Inflammatory macrophage (primary cell): ENCODE measurements at places on chromosomes 3 and 15.

- DNase-seq: no peak
Measured at GRCh38 chr15:31235311-31236183, 91.1 kb upstream of the KLF13 start.

GRCh38 chr15:84832448-84833040 is 15.4 kb downstream of the ALPK3 start:
- no peak for DNase-seq

DNA sequence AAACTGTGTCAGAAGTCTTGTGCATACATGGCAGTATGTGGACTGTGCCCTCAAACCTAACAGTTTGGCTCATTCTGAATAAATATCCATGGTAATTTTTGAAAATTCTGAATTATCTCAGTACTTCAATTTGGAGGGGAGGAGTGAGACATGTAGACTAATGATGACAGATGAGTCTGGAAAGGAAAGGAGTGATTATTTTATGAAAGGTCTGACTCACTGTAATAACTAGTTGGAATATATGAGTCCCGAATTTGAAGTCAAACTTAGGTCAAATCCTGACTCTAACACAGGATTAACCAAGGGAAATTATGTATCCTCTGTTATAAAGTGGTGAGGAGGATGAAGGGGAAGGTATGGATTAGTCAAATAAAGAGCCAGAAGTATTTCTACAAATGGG is 38.6 kb downstream of the SUCNR1 start:
- no peak for DNase-seq

- DNase-seq: no peak
Measured at GRCh38 chr15:42080919-42081830, 13.2 kb downstream of the PLA2G4D start.

DNA sequence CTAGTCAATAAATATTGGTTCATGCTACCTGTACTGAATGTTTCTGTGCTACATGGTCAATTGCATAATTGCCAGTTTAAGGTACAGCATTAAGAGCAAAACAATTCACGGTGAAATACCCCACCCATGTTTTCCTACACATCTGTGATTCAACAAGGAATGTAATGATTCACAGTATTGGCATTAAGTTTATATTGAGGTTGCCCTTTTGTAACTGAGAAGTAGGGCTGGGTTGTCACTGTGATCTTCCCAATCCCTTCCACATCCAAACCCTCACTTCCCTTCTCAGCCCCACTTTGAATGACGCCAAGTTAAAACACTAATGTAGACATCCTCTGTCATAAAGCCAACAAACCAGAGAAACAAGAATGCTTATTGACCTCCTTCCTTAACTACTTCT is 112.0 kb upstream of the TJP1 start:
- no peak for DNase-seq

GRCh38 chr15:92608866-92609700 is 46.5 kb downstream of the FAM174B start:
- DNase-seq: no peak

- no peak for DNase-seq
Measured at GRCh38 chr15:52180196-52180835, 10.9 kb downstream of the GNB5 start.

- DNase-seq: peak; percentile 63
Measured at GRCh38 chr15:41971089-41971894, 1.1 kb downstream of the EHD4 start.

DNA sequence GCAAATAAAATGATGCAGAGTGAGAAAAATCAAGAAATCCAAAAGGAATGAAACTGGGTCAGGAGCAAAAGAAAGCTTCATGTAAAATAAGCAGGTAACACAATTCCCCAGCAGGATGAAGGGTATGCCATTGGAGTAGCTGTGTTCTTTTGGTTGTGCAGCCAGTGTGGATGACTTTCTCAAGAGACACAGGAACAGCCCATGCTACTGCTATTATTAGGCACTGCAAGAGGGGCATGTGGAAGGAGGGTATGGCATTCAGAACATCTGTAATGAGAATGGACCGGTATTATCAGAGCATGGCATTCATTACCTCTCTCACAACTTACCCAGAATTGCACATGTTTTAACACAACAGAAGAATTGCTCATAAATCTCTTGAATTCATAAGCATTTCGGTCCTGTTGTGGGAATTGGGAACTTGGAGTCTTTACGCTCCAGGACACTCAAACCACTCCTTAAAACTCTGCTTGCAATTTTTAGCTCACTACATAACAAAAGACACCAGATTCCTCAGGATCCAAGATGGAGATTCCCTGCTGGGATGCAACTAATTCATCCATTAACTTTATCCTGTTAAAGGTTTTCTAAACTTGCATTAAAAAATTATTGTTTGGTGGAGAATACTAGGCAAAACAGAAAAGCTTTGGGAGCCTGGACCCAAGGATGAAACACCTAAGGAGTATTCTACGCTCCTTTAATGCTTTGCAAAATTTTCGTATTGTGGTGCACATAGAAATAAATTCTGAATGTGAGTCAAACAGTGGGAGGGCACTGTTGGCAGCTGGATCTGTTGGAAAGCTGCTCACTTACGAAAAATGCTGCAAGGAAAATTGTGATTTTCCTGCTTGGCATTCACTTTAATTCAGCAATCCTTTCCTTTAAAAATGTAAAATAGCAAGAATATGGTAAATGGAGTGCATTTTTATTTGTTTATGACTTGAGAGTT is 34.6 kb upstream of the CDIN1 start:
- no peak for DNase-seq

DNA sequence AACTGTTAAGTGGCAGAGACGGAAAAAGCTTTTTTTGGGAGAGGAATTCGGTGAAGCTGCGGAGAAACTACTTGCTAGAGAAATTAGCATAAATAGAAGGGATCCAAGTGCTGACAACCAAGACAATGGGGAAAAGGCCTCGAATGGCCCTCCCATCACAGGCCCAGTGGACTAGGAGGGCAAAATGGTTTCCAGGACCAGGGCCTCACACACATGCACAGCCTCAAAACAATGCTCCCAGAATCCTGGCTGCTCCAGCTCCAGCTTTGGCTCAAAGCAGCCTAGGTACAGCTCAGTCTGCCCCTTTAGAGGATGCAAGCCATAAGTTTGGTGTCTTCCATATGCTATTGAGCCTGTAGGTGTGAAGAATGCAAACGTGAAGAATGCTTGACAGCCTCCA is 388.2 kb downstream of the OTOL1 start:
- DNase-seq: no peak

- no peak for DNase-seq
Measured at GRCh38 chr3:143482106-143483088, 362.8 kb downstream of the CHST2 start.

DNA sequence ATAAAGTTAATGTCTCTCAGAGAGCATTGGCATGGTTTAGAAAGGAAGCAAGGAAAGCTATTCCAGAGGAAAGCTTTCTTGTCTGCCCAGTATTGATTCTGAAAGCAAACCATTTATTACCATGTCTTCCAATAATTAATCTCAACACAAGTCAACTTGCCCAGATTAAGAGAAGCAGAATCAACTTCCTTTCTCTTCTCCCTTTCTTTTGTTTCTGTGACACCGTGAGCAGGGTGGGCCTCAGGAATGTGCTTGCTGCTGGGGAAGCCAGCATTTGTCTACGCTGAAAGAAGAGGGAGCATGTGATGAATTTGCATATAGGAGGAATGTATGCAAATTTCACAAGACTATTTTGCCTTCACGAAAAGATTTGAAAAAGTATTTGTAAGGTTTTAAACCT is 368.6 kb upstream of the ROPN1 start:
- no peak for DNase-seq

GRCh38 chr3:16337856-16338540 is 73.0 kb downstream of the OXNAD1 start:
- DNase-seq: peak; percentile 29

- DNase-seq: peak; percentile 19
Measured at GRCh38 chr3:30611613-30612436, 5.4 kb downstream of the TGFBR2 start.

- DNase-seq: peak; percentile 94
Measured at GRCh38 chr3:192892981-192893700, 24.5 kb downstream of the MB21D2 start.
